ENCODE measurements at places on chromosomes 5 and 9. TPM values are rescaled to one million over a fixed set of nuclear protein-coding genes. Genes with fewer than 3 reads are reported as not detected.
A peak's percentile ranks its signal among the peaks of the same experiment; 100 is the strongest.

TMEM250 gene
- total RNA-seq, result 64.8 TPM

FOXD4 gene
- 0.13 TPM for total RNA-seq

SLC46A2 gene
- not detected for total RNA-seq

DNA sequence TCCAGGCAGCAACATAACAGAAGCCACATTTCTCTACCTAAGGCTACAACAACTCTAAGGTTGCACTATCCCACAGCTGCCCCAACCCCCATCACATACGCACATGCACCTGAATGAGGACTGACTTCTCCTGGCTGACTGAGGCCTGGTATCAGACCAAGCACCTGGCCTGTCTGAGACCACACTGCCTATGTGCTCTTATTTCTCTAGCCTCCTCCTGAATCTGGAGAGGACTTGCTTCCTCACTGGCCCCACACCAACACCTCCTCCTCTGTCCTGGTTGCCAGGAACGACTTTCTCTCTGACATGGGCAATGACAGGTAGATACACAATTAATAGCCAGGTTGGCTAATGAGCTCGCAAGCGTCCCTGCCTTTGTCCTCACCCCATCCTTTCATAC lies 14.9 kb upstream of the VDAC1 start:
- DNase-seq, result no peak

GRCh38 chr9:16319646-16320045 lies 550.8 kb downstream of the BNC2 start:
- DNase-seq, result no peak

DNA sequence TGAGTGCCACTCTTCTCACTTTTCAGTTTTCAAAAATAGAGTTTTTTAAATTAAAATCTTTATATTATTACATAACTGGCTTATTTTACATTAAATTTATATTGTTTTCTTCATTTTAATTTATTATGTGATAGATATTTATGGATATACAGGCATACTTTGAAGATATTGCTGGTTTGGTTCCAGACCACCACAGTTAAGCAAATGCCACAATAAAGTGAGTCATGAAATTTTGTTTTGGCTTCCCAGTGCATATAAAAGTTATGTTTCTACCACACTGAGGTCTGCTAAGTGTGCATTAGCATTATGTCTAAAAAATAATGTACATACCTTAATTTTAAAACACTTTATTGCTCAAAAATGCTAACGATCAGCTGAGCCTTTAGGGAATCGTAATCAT lies 47.4 kb downstream of the NDUFS4 start:
- DNase-seq, result no peak

DNA sequence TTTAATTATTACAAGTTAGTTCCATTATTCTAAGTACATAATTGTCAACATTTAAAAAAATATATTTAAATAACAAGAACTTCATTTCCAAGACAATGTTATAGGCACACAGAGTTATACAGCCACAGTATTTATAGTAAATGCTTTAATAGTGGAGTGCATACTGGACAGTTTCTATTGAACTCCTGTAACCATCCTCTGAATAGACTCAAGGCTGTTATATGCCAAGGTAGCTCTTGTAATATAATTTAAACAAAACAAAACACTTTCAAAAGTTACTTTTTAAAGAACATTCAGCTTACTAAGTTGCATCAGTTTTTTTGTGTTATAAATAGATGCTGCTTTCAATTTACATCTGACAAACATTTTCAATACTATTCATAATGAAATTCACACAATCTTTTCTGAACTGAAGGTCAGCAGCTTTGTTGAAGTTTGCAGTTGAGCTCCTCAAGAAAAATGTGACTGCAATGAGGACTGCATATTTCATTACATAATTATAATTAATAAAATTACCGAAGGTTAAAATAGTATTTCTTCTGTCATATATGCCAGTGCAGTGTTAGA lies 549.9 kb upstream of the CYLC2 start:
- no peak for DNase-seq

- DNase-seq, result no peak
These were observed 287.1 kb downstream of the TENT4A start for GRCh38 chr5:7000310-7000709.

DNA sequence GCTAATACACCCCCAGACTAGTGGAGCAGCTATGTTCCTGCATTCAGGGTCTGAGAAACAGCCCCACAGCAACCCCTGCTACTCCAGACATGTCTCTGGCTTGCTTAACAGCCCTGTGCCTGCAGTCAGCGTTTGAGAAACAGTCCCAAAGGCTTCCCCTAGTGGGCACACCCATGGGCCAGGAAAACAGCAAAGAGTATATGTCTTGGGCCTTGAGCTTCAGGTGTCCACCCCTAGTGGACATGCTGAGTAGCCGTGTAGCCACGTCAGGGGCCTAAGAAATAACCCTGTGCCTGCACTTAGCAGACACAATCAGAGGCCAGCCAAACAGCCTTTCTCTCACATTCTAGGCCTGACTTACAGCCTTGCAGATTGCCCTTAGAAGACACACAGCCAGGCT lies 698.6 kb downstream of the PTPRD start:
- DNase-seq, result no peak

GRCh38 chr9:96073531-96074480 lies 198.3 kb downstream of the ERCC6L2 start:
- no peak for DNase-seq

GRCh38 chr5:115735108-115735998 lies 81.1 kb downstream of the CDO1 start:
- no peak for DNase-seq

GRCh38 chr9:6902423-6902822 lies 144.7 kb downstream of the KDM4C start:
- no peak for DNase-seq

DNA sequence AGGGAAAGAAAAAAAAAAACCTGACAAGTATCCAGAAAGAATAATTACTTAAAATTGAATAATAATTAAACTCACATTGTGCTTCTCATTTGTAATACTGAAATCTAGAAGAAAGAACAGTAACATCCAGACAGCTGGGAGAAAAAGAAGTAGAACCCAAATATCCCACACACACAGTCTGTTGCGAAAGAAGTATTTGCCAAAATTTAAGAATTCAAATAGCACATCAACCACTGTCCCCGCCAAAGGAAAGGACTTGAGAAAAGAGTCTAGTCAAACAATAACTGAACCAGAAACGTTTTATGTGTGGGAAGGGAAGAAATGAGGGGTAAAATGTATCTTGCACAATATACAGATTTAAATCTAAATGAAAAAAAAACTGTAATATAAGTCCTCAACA lies 202.8 kb downstream of the MLLT3 start:
- DNase-seq, result no peak

DNA sequence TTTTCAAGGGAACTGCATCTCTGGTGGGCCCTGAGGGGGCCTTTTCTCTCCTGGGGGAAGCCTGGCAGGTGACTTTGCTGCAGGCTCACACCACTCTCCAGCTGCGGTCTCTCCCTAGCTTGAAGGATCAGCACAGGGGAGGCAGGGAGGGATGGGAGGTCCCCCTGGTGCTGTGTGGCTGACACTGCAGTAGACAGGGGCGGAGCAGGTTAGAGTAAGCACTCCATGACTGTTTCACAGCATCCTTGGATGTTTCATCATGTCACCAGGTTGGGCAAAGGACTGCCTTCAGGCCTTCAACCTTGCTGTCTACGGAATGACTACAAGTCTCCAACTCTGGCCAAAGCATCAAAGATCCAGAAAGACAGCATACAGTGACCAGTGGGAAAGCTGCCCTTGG lies 470.7 kb downstream of the CDK5RAP2 start:
- no peak for DNase-seq

DNA sequence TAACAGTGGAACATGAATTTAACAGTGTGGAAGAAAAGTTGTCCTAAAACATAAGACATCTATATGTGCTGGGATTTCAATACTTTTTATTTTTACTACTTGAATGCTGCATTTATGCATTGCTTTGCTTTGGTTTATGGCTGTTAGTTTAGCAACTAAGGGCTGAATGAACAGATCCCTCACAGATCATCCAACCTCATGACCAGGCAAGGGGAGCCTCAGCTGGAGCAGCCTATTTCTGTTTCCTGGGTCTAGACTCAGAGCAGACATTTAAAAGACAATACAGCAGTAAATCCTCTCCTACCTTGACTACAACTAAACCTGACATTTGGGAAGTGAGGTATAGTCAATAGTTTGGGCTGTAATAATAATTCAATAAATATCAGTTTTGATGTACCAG lies 163.3 kb downstream of the AUH start:
- no peak for DNase-seq

DNA sequence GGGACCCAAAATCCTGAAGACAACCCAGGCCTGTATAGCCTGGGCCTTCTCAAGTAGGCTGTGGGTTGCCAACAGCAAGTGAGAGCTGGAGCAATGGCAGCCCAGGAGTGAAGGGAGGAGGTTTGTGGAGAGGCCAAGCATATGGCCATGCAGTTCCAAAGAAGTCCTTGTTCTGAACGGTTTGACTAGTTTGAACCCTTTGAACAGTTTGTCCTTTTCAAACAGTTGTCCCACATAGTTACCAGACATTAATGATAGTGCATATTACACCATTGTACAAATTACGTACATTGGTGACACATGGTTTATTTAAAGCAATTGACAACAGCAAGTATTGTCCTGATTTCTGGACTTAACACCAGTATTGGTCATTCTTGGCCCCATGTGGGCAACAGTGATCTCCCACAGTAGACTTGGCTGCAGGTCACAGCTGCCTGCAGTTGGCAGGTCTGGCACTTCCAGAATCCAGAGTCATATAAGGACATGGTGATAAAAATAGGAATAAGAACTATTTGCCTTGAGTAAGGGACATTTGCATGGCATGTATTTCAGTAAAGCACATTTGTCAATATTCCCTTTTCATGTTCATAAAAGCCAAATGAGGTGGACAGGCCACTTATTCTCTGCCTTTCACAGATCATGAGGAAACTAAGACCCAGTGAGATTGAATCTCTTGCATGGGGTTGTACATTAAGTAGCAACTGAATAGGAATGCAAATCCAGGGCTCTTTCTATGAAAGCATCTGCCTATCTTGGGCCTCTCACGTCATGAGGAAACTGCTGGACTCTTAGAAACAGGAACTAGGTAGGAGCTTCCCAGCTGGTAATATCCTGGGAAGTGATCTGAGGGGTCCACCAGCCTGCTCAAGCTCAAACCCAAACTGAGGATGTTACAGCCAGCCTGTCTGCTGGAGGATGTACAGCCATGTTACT lies 30.3 kb downstream of the SLC25A48 start:
- no peak for DNase-seq

GRCh38 chr5:42970636-42971559 lies 69.2 kb downstream of the ANXA2R start:
- no peak for DNase-seq

- peak; percentile 99 for DNase-seq
These were observed 60.8 kb downstream of the SH3TC2 start for GRCh38 chr5:149002053-149002452.

DNA sequence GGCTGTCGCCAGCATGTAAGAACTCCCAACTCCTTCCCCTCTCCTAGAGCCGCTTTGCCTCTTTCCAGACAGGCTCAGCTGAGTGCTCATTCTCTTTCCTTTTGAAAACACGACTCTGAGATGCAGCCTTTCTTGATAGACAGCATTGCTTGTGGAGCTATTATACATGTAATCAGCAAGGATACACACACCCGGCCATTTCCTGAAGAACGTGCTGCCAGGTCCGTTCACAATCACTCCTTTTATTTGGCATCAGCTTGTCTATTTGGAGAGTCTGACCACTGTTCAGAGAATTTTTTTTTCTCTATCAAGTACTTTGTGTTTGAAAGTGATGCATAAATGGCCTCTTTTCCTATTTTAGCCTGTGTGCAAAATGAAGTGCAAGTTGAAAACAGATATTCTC lies 328.7 kb downstream of the MARCHF11 start:
- DNase-seq, result no peak

DNA sequence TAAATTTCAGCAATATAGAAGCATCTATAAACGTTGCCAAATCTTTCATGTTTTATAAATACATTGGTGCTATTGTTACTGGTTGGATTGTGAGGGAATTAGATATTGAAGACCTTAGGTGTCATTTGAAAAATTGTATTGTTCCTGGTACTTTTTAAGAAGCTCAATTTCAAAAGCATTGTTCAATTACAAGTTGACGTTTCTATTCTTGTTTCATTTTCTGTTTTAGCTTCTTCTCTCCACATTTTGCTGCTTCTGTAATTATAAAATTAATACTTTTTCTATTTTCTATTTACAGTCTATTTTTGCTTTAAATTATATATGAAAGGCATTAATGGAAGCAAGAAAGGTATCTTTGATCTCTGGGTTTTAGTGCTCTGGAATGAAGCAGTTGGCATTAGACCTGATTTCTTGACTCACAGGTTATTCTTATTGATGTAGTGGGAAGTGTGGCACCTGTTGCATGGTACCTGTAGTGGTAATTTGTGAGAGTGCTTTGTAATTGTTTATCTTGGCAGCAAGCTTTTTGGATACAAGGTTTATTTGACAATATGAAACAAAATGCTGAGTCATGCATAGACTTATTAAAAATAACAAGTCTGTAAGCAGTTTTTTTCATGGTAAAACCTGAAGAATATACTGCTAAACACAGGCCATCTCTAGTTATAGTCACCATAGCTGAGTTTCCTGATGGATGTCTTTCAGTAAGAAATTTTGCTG lies 13.2 kb downstream of the MACIR start:
- no peak for DNase-seq

- DNase-seq, result no peak
These were observed 4.5 kb downstream of the PSAT1 start for GRCh38 chr9:78301466-78301865.

DNA sequence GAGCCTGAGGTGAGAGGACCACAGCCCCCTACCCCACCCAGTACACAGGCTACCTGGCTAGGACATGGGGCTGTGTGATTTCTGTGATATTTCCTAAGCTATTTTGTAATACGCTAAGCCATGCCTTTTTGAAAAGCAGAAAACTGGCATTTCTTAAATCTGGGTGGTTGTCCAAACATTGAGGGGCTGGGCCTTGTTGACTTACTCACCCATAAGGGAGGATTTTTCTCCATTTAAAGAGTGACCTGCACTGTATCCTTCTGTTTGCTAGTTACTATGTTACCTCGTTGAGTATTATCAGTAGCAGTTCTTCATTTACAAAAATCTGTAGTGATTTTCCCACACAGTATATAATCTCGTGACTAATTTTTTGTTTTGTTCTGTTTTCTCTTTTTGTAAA lies 117.5 kb upstream of the OTULINL start:
- DNase-seq, result no peak

DNA sequence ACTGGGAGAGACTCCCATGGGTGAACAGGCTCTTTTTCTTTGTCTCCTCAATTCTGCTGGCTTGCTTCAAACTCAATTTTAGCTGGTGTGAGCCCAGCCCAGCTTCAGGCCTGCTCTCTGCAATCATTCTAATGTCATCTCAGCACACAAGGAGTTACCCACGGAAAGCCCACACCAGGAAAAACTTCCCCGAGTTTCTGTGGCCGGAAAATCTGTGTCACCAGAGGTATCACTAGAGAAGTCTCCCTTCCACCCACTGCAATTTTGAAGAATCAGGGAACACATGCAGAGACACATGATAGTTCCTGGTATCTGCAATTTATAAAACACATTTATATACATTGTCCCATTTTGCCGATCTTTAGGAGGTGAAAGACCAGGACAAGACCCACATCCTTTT lies 13.5 kb upstream of the NDFIP1 start:
- no peak for DNase-seq
